ENCODE measurements at places on chromosomes 11 and 22.

GRCh38 chr11:65589444-65590239 is 6.0 kb downstream of the KCNK7 start:
- DNase-seq: no peak

DNA sequence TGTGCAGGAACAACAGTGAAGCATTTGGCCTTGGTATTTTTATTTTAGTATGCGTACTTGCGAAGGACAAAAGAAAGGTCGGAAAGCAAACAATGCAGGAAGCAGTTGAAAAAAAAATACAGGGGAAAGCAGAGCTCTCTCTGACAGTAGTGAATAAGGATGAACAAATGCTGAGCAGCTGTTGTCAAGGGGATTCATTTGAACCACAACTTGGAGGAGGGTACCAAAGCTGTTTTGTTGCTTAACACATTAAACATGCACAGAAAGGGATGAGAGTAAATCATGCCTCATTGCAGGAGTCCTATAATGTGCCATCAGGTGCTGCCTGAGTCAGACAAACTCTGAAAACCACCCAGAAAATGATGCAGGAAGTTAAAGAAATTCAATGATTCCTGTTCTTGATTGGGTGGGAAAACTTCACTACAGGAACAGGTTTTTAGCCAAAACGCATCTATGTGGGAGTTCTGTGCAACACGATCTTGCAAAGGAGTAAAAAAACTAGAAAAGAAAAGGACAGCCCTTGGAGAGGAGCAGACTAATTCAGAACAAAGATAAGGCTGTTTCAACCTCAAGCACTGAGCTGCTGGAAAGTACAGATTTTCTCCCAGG is 2113.5 kb downstream of the LRRC4C start:
- no peak for DNase-seq

GRCh38 chr11:22577854-22578253 is 47.8 kb downstream of the FANCF start:
- no peak for DNase-seq

DNA sequence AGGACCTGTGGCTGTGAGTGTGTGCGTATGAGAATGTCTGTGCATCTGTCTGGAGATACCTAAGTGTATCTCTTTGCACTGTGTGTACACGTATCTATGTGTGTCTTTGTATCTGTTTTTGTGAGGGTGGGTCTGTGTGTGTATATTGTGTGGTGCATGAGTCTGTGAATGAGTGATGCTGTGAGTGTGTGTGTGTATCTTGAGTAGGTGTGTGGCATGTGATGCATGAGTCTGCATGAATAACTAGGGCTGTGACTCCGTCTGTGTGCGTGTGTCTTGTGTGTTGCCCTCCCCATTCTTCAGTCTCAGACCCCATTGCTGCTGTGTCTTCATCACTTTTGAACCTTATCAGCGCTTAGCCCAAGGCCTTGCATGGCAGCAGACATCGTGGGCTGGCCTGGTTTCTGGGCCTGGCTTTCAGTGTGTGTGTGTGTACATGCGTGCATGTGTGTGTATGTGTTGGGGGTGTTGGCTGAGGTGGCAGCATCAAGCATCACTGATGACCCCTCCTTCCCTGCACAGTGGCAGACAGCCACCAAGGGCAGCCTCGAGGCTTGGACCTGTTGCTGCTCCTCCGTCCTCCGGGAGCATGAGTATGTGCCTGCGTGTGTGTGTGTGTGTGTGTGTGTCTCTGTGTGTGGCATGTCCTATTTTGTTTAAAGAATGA is 1.4 kb downstream of the SGSM1 start:
- no peak for DNase-seq

DNA sequence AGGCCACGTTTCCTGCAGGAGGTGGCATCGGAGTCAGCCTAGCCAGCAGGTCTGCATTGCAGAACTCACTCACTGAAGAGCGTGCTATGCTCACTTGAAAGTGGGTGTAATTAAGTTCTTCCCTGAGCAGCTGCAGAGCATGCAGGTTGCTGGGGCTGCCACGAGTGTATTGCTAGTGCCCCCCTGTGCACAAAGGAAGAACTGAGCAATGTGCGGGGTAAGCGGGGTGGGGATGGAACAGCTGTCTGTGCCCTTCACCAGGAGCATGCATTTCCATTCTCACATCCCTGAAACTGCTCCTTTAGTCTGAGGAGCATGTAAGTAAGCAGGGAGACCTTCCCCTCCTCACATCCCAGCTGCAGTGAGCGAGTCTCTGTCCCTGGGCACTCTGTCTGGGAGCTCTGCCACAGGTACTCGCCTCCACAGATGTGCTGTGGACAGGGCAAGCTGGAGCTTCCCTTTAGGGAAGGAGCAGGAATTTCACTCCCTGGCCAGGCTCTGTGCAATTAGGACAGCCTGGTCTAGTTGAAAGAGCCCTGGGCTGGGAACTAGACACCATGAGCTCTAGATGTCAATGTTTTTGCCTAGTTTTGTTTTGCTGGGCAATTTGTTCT is 1031.8 kb downstream of the NTM start:
- DNase-seq: no peak

GRCh38 chr22:19537941-19538488 is 13.8 kb upstream of the CLDN5 start:
- DNase-seq: no peak
